GF-D8 (cell line): ENCODE measurements at places on chromosomes 4 and X.

DNA sequence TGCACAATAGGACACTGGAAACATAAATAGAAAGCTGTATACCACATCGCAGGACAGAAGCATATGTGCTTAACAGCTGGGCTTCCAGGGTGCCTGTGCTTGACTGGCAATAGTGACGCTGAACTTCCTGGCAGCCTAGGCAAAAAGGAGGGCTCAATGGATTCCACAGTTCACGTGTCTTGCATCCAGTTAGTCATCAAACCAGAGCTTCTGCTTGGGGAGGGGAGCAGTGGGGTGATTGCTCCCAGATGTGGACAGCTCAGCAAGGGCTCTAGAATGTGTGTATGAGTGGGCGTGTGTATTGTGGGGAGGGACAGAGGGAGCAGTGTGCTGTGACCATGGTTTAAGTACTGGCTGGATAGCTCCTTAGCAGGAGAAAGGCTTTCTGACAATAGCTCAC, 2.3 kb downstream of the PRRG3 start:
- no peak for DNase-seq

GRCh38 chrX:154490414-154491083, at the start of gene SLC10A3:
TSS of gene SLC10A3 (minus strand) at chrX:154490629. CDS start at chrX:154488940, 1,689 bp downstream.
- DNase-seq: peak; percentile 78

- DNase-seq: no peak
Observed at GRCh38 chr4:52010986-52011385, 9.2 kb downstream of the LRRC66 start.

- no peak for DNase-seq
Observed at GRCh38 chrX:21802054-21802670, 37.3 kb upstream of the MBTPS2 start.

GRCh38 chr4:16516796-16517439, 290.6 kb upstream of the TAPT1 start:
- DNase-seq: no peak

DNA sequence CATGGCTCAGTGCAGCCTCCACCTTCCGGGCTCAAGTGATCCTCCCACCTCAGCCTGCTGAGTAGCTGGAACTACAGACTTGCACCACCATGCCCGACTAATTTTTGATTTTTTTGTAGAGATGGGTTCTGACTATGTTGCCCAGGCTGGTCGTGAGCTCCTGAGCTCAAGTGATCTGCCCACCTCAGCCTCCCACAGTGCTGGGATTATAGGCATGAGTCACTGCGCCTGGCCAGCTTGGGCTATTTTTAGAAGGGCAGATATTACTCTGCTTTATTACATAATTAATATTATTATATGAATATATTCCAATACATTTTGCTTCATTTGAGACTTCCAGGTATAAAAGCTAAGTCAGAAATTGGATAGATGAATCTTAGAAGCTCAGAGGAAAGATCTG, 143.7 kb upstream of the ANK2 start:
- no peak for DNase-seq

GRCh38 chr4:168019921-168020320, 72.4 kb upstream of the ANXA10 start:
- DNase-seq: no peak

DNA sequence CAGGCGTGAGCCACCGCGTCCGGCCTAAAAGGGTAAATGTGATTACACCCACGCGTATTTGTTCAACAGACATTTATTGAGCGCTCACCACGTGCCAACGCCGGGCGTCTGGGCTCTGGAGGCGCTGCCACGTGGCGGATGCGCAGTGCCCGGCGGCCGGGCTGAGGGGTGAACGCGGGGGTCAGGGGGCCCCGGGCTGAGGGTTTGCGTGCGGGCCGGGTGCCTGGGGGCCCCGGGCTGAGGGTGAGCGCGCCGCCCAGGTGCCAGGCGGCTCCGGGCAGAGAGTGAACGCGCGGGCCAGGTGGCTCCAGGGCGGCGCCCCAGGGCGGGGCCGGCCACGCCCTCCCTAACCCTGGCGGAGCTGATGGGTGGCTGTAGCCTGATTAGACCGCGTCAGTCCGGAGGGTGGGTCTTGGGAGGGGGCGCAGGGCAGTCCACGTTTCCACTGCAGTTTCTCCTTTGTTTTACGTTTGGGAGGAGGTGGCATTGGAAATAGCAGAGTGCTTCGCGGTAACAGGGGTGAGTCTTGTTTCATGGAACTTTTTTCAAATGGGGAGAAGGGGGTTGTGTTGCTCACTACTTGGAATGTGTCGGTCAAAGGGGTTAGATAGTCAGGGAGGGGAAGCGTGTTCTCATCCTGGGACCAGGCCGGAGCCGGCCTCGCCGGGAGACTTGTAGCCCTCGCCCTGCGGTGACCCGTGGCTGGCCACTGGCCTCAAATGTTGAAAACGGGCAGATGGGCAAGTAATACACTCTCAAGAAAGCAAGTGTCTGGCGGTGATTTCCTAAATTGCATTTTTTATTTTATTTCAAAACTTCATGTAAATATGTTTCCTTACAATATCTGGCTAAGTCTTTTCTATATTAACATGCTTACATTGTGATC, at the start of gene ZFP42:
ZFP42 (plus strand) TSS at position 450 of the 886 bp plus-strand sequence. CDS start 7,037 bp downstream, outside the sequence.
- DNase-seq: no peak

DNA sequence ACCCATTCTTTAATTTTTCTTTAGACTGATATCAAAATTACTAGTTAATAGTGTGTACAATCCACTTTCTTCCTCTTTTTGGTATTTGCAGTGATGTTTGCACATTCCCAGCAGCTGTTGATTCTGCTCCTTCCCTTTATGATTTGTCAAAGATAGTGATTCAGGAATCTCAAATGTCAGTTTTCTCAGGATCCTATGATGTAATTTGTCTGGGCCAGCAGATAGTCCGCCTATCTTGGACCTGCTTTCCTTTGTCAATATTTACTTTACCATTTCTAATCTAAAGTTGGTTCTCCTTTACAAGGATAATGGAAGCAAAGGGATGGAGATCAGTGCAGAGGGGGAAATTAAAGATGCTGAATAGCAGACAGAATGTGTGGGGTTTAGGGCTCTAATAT, 122.1 kb downstream of the REELD1 start:
- DNase-seq: no peak

- DNase-seq: no peak
Observed at GRCh38 chr4:74376888-74377483, 12.0 kb downstream of the EREG start.

GRCh38 chrX:75155447-75155826, 646 bp downstream of the ABCB7 start:
- DNase-seq: no peak

DNA sequence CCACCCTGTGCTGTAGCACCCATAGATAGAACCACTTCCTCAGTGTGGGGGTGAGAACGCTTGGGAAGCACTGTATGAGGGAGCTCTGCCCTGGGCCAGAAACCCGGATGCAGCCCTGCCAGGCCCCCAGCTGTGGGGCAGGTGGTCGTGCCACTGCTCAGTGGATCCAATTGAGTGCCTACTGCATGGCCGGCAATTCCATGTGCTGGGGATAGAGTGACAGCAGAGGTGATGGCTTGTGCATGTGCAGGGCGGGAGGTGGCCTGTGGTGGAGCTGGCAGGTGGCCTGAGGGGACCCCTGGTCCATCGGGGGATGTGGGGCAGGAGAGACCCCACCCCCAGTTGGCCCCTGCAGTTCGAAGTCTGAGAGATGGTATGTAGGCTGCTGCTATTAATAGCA, 60.4 kb downstream of the TRMT44 start:
- DNase-seq: no peak

- DNase-seq: no peak
Observed at GRCh38 chr4:36140421-36140820, 103.9 kb downstream of the ARAP2 start.

- DNase-seq: no peak
Observed at GRCh38 chr4:152351080-152351479, 184.8 kb downstream of the FBXW7 start.

GRCh38 chr4:40559585-40560465, 69.8 kb downstream of the RBM47 start:
- peak; percentile 14 for DNase-seq

DNA sequence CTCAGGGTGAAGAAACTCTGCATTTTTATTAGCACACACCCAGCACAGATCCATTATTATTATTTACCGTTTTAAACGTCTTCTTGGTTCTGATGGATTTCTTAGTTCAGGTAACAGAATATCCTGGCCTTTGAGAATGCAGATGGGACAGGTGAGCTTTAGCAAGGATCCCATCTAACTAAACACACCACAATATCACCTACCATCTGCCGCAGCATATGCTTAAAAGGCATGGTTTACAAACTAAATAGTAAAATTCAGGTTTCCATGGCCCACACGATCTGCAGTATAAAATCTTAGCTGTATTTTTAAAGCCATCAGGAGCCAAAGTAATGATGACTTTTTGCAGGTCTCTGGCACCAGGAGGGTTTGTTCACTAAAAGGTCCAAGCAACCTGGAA, 31.7 kb upstream of the GATB start:
- no peak for DNase-seq

GRCh38 chrX:8955511-8955910, 78.4 kb downstream of the FAM9B start:
- no peak for DNase-seq

GRCh38 chr4:48093991-48094416, 40.0 kb downstream of the TXK start:
- DNase-seq: no peak

GRCh38 chr4:123640824-123641223, 244.2 kb downstream of the SPRY1 start:
- no peak for DNase-seq

DNA sequence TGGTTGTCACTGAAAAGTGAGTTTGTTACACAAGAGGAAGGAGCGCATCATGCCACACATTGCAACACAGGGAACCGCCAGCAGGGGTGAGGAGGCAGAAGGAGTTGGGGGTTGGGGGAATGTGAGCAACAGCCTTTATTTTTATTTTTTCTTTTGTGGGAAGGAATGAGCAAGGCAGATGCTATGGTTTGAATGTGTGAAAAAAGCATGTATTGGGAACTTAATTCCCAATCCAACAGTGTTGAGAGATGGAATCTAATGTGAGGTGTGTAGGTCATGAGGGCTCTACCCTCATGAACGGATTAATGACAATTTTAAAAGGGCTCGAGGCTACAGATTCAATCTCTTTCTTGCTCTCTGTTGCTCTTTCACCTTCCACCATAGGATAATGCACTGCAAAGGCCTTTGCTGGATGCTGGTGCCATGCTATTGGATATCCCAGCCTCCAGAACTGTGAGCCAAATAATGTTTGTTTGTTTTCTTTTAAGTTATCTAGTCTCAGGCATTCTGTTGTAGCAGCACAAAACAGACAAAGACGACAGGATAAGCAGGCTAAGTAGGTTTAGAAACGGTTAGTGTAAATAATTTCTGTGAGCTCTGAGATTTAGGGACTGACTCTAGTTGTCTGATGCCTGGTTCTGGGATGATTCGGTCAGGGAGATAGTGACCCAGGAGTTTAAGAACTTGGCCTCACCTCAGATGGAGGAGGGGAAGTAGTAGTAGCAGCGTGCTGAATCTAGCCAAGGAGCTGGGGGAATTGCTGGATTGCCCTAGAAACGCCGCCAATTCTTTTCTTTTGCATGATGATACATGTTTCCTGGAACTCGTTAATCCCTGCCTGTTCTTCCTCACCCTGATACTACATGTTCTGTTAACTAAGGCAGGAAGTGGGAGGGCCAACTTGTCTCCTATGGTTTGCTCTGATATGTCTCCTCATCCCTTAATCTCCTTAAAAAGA, 156.6 kb upstream of the CTSO start:
- DNase-seq: peak; percentile 26

GRCh38 chr4:7395645-7396044, 39.1 kb downstream of the PSAPL1 start:
- no peak for DNase-seq

DNA sequence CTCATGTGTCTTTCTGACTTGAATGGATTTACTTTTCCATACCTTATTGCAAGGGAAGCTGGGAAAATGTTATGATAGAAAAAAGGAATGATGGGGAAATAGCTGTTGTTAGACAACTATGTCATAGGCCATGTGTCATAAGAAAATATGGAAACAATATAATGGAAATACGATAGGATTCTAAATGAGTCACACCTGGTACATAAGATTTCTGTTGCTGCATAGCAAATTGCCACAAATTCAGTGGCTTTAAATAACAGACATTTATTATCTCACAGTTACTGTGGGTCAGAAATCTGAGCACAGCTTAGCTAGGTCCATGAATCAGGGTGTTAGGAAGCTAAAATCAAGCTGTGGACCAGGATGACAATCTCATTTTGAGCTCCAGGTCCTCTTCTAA, 44.6 kb upstream of the ANKRD50 start:
- no peak for DNase-seq

DNA sequence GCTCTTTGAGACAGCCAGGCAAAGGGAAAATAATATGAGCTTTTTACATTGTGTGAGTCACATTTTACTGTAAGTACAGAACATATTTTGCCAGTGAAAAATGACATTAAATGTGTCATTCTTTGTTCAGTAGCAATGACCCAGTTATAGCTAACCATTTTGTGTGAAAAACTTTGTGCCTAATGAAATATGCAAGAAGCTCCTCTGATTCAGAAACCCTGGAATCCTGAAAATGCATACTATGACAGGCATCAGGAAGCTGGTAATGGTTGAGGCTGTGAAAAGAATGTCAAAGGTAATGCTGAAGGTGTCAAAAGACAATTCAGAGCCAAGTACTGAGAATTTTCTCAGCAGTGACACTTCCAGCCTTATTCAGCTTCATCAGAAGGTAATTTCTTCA, 549.5 kb upstream of the SMIM31 start:
- DNase-seq: no peak
